ENCODE measurements at places on chromosomes 2 and 18.

DNA sequence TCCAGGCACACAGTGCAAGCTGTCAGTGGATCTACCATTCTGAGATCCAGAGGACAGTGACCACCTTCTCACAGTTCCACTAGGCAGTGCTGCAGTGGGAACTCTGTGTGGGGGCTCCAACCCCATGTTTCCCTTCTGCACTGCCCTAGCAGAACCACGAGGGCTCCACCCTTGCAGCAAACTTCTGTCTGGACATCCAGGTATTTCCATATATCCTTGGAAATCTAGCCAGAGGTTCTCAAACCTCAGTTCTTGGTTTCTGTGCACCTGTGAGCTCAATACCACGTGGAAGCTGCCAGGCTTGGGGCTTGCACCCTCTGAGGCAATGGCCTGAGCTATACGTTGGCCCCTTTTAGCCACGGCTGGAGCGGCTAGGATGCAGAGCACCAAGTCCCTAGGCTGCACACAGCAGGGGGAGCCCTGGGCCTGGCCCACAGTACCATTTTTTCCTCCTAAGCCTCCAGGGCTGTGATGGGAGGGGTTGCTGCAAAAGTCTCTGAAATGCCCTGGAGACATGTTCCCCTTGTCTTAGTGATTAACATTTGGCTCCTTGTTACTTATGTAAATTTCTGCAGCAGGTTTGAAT, 77.5 kb downstream of the MAP4K3 start:
- DNase-seq: no peak

- no peak for DNase-seq
Observed at GRCh38 chr2:197943731-197944130, 139.3 kb downstream of the PLCL1 start.

DNA sequence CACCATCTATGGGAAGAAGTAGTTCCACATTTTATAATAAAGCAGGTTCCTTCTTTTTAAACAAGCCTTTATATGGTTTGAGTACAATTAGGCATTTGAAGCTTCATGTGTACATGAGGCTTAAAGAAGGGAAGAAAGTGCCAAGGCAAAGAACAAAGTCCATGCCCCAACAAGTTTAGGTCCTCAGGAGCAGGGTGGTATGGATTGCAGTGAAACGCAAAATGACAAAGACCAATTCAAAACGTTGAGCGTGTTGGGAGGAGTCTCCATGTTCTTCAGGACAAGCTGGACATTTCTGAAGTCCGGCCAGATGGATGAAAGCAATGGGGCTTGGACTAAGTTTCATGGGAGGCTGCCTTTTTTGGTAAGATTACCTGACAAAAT, 78.8 kb upstream of the FZD5 start:
- DNase-seq: no peak

DNA sequence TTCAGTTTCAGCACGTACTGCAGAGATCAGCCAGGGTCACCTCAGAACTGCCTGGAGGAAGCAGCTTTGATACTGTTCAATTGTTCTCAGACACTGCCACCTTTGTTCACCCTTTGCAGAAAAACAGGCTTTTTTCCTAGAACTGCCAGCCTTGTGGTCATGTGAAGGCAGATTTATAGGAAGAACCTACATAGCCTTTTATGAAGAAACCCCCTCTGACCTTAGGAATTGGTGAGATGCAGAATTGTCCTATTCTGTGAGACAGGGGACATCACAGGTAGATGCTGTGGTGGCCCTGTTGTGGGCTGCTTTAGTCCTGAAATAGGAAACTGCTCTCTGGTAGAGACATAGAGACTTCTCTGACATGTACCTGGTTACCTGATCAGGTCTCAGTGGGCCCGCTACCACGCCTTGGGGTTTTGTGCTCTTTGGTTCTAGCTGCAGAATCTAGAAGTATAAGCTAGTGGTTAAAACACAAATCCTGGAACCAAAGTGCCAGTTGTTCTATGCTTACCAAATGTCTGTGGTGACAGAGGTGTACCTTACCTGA, 206.6 kb downstream of the AGPS start:
- DNase-seq: no peak

- peak; percentile 44 for DNase-seq
Observed at GRCh38 chr18:2907550-2908135, 60.8 kb downstream of the EMILIN2 start.

GRCh38 chr2:168255103-168255502, 7.7 kb upstream of the STK39 start:
- DNase-seq: no peak

- no peak for DNase-seq
Observed at GRCh38 chr2:14638488-14638887, 6.0 kb downstream of the LRATD1 start.

DNA sequence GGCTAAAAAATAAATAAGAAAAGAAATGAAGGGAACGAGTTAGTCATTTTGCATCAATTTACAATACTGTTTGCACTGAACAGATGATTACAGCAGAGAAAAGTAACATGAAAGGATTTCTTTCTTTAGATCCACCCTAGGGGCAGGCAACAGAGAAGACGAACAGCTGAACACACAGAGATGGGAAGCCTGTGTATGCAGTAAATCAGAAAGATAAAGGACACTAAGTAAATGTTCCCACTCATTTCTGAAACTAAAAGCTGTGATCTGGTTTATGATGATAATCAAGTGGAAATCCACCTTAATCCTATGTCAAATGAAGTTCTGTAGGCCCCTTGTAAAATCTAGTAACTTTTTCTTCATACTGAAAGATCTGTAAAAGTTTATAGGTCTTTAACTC, 54.2 kb downstream of the AKAIN1 start:
- DNase-seq: no peak

DNA sequence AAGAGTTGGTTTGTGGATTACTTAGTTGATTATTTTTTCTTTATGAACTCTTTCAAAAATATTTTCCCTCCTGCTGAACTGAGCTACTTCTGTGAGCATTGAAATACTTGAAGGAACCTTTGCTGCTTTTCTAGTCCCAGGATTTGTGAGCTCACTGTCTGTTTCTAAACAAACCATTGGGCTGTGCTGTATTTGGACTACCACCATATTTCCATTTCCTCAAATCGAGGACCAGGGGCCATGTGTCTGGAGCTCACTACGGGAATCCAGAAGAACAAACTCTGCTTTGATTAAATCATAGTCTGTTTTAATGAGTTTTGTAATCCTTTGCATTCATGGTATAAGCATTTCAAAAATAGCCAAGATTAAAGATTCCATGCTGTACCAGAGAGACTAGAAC, 1.3 kb downstream of the MRPL33 start:
- no peak for DNase-seq

DNA sequence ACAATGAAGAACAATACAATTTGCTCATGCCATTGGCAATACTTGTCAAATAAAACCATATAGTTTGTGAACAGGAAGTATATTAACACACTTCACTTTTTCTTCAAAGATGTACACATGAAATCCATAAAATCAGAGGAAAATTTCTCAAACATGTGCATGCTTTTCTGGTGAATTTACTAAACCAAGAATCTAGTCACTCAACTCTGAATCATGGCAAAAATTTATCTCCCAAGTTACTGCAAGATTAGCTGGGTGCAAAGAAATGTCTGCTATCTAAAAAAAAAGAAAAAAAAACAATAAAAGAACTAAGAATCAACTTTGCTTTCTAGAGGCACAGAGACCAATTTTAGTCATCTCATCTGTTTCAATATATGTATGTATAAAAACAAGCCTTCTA, 419.2 kb downstream of the NR4A2 start:
- no peak for DNase-seq

DNA sequence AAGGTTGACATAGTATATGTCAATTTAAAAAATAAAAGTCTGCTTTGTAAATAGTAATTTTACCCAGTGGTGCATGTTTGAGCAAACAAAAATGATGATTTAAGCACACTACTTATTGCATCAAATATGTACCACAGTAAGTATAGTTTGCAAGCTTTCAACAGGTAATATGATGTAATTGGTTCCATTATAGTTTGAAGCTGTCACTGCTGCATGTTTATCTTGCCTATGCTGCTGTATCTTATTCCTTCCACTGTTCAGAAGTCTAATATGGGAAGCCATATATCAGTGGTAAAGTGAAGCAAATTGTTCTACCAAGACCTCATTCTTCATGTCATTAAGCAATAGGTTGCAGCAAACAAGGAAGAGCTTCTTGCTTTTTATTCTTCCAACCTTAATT, 78.6 kb upstream of the CSRNP3 start:
- no peak for DNase-seq

DNA sequence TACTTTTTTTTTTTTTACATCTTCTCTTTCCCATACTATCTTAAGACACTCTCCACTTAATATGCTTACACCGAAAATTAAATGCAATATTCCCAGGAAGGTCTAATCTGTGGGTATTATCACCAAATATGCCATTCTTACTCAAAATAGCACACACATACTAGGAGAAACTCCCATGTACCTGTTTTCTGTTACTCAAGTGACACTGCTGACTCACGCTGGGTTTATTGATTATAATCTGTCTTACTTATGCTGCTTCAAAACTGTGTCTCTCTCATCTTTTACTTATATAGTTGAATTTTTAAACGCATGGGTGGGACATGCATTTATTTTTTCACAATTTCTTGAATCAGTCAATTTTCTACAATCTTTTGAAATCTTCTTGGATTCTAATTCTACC, 29.9 kb downstream of the MRPL19 start:
- no peak for DNase-seq

DNA sequence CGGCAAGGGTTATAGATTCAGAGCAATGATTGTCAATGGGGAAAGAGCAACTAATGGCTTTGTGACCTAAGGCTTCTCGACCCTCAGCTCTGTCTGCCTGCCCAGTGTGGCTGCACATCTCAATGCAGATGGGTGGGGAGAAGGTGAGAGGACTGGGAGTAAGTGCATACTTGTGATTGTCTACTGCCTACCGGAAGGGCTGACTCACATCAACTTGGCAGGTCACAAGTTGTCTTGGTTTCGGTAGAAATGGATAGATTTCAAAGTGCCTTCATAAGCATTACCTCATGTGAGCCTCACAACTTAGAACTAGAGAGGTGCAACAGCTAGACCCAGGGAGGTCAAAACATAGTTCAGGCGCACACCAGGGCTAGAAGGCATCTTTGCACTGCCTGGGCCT, 29.4 kb downstream of the STAT1 start:
- DNase-seq: no peak

DNA sequence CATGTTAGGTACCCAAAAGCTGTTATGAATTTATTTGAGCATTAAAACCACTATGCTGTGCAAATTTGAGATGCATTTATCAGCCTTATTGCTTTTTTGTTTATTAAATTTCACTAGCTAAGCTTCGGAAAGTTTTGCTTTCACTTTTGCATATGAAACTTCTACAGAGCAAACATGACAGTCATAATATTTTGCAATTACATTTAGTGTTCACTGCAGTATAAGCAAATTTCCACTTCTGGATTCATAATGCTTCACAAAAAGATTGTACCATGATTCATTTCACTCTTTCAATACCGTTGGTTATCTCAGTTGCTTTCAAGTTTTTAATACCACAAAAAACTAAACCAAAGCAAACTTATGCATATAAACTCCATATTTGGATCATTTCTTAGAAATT, 228.7 kb upstream of the SLC8A1 start:
- no peak for DNase-seq

- DNase-seq: no peak
Observed at GRCh38 chr2:30503007-30503694, 56.1 kb downstream of the LCLAT1 start.

GRCh38 chr2:237779521-237779920, 19.1 kb upstream of the RBM44 start:
- DNase-seq: no peak

DNA sequence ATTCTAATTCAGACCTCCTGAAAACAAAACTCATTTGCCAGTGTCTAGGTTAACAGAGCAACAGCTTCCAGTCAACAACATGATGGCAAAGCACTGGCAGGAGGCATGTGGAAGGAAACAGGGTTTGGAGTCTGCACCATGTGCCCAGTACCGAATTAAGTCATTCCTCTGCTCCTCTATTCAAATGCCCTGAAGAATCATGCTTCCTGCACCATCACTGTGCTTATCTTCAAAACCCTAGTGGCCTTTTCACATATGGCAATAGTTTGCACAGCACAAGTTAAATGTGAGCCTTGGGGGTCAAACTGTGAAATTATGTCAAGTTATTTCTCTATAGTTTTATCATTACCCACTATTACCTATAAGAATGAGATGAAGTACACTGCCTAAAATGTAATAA, 75.4 kb upstream of the GRB14 start:
- no peak for DNase-seq

DNA sequence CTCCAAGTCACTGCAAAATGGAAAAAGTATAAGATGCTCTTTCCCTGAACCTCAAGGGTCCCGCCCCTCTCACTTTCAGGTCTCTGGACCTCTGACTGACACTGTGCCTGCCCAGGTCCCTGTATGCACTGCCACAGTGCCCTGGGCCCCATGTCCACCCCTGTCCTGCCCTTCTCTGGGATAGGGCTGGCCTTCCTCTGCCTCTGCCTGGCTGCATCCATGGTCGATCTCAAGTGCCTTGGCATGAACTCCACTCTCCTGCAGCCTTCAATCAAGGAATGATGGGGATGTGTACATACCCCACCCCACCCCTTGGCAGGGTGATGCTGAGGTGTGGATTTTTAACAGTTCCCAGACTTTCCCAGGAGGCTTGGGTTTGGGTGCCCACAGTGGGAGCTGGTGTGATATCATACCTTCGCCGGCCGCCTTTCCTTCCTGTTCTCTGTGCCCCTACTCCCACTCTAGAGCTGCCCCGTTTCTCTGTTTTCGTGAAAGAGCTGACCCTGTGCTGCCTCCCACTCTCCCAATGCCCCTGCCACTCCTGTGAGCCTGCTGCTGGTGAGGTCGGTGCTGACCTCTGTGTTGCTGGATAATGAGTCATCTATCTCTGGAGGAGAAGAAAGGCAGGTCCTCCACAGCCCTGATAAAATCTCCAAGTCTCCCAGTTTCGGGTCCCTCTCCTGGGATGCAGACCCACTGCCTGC, 18.9 kb downstream of the PTPN18 start:
- no peak for DNase-seq

All from CD8-positive, alpha-beta T cell (primary cell).